H1 (cell line): ENCODE measurements at places on chromosomes 5 and 9. TPM values are rescaled to one million over a fixed set of nuclear protein-coding genes. Genes with fewer than 3 reads are reported as not detected.

- H3K4me1 ChIP-seq = peaks cover 11% of the 10 kb centered on the region
- no peak overlapping the region for H3K4me3 ChIP-seq
- H3K27ac ChIP-seq = no peak overlapping the region
- no peaks in the 10 kb centered on the region for H3K36me3 ChIP-seq
Observed at GRCh38 chr5:18740301-18740700, 1106.0 kb downstream of the TAF11L14 start.

- H3K4me1 ChIP-seq = peaks cover 16% of the 10 kb centered on the region
- H3K4me3 ChIP-seq = peak overlapping the region; percentile 81
Observed at GRCh38 chr9:109118808-109119438, 824 bp downstream of the TMEM245 start.

- H3K36me3 ChIP-seq = no peaks in the 10 kb centered on the region
- no peak overlapping the region for H3K4me3 ChIP-seq
- no peak for DNase-seq
Observed at GRCh38 chr9:120688758-120689157, 25.5 kb downstream of the MEGF9 start.

- H3K4me3 ChIP-seq = no peak overlapping the region
- no peak overlapping the region for H3K27ac ChIP-seq
- peaks cover 8% of the 10 kb centered on the region for H3K4me1 ChIP-seq
- H3K27me3 ChIP-seq = no peaks in the 10 kb centered on the region
- no peaks in the 10 kb centered on the region for H3K36me3 ChIP-seq
Observed at GRCh38 chr5:153630546-153630945, 140.1 kb downstream of the GRIA1 start.

The FOXD4 gene
- total RNA-seq = 0.25 TPM in 1 of 2 replicates, not detected in the other

The MAP1B gene
- 120 TPM in 2 replicates for total RNA-seq

- H3K27ac ChIP-seq = no peak overlapping the region
- no peaks in the 10 kb centered on the region for H3K27me3 ChIP-seq
- DNase-seq = no peak
- H3K36me3 ChIP-seq = no peaks in the 10 kb centered on the region
- H3K4me3 ChIP-seq = no peak overlapping the region
Observed at GRCh38 chr9:73034962-73035361, 82.1 kb upstream of the ALDH1A1 start.

GRCh38 chr5:128300181-128300580 is 216.6 kb downstream of the SLC12A2 start:
- H3K27ac ChIP-seq = no peak overlapping the region
- no peaks in the 10 kb centered on the region for H3K27me3 ChIP-seq
- peaks cover 5% of the 10 kb centered on the region; the same call in 1 of the 2 replicates for H3K36me3 ChIP-seq
- H3K4me3 ChIP-seq = no peak overlapping the region

The FOXD4L4 gene
- total RNA-seq = not detected in 2 replicates

The OR1N1 gene
- total RNA-seq = not detected in 2 replicates

DNA sequence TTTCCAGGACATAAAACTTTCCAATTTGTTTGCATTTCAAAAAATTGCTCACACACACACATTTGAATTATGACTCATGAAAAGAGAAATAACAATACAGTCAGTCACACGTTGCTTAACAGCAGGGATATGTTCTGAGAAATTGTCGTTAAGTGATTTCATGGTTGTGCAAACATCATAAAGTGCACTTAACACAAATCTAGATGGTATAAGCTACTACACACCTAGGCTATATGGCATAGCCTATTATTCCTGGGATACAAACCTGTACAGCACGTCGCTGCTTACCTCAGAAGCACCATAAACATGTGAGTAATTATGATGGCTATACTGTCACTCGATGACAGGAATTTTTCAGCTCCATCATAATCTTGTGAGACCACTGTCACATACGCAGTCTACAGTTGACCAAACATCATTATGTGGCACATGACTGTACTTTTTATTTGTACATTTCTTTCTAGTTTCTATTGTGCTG is 378.2 kb downstream of the ACTL7B start:
- DNase-seq = no peak
- no peaks in the 10 kb centered on the region for H3K36me3 ChIP-seq
- H3K4me1 ChIP-seq = no peaks in the 10 kb centered on the region
- H3K4me3 ChIP-seq = no peak overlapping the region
- H3K27ac ChIP-seq = no peak overlapping the region
- no peaks in the 10 kb centered on the region for H3K27me3 ChIP-seq

DNA sequence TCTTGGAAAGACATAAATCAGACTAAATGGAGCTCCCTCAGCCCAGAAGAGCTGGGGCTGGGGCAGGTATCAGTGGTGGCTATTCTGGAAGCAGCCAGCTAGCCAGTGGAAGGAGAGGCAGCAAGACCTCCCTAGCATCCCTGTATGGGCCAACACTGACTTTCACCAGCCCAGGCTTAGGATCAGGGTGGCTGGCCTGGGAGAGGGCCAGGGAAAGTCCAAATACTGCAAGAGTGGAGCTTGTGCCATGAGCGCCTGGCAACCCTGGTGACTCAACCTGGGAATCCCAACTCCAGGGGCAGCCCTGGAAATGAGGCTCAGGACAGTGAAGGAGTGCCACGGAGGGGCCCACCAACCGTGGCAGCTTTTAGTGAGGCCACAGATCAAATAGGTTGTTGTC is 7.6 kb upstream of the IRF1 start:
- H3K4me3 ChIP-seq = no peak overlapping the region
- H3K27ac ChIP-seq = no peak overlapping the region

GRCh38 chr5:43193894-43194265 is 1.9 kb downstream of the NIM1K start:
- peaks cover 23% of the 10 kb centered on the region; the same call in 1 of the 2 replicates for H3K27me3 ChIP-seq
- H3K27ac ChIP-seq = no peak overlapping the region
- DNase-seq = no peak

GRCh38 chr5:171422902-171423663 is 3.6 kb downstream of the FGF18 start:
- no peaks in the 10 kb centered on the region for H3K4me1 ChIP-seq
- no peaks in the 10 kb centered on the region for H3K36me3 ChIP-seq
- H3K4me3 ChIP-seq = no peak overlapping the region
- H3K27ac ChIP-seq = no peak overlapping the region

The IFNA14 gene
- not detected in 2 replicates for total RNA-seq

DNA sequence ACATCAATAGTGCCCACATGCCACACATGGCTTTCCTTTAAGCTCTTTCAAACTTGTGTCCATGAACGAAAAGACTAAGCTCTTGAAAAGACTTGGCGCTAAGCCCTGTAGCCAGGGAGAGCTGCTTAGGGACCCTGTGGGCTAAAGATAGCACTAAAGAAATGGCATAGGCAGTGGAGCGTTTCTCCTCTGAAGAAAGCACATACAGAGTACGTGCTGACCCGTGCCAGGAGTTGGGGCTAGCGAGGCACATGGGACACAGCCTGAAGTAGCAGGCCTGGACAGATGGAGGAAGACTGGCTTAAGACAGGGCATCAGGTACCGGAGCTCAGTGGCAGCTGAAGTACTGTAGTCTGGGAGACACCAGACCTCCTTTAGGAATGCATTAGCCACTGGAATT is 39.7 kb downstream of the ADGRV1 start:
- H3K4me3 ChIP-seq = no peak overlapping the region
- H3K27me3 ChIP-seq = no peaks in the 10 kb centered on the region
- no peak for DNase-seq
- H3K36me3 ChIP-seq = no peaks in the 10 kb centered on the region; the same call in 1 of the 2 replicates
- H3K4me1 ChIP-seq = no peaks in the 10 kb centered on the region
- no peak overlapping the region for H3K27ac ChIP-seq

DNA sequence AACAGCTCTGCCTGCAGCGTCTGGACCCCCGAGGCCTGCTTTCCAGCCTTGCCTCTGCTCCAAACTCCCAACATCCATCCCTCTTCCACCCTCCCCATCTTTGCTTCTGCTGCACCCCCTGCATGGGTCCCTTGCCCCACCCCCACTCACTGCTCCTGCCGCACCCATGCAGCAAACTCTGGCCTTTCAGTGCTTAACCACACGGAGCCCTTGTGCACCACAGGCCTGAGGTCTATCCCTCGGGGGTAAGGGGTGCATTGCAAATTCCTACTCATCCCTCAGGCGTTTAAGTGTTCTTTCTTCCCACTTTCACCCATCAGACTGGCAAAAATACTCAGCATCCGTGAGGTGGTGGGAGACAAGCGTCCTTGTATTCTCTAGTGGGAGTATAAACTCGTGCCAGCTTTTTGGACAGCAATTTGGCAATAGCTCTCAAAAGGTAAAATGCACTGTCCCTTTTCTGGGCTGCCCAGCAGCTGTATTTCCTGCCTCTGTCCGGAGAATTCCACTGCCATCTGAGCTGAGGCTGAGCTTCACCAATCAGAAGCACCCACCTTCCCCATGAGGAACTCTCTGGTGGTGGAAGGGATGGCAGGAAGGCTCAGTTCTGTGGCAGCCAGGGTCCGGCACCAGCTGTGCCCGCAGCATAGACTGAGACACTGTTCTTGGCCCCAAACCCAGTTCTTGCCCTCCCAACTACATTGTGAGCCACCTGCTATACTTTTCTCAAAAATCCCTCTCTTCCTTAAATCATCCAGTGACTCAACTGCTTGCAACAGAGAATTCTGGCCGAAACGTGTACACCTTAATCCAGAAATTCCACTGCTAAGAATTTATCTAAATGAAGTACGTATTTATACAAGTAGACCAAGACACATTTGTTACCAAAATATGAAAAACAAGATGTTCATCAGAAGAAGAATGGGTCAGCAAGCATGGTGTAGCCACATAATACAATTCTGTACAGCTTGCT is 15.0 kb downstream of the PSMB7 start:
- H3K4me3 ChIP-seq = no peak overlapping the region
- peaks cover 28% of the 10 kb centered on the region; the same call in 1 of the 2 replicates for H3K36me3 ChIP-seq
- no peaks in the 10 kb centered on the region for H3K27me3 ChIP-seq
- peaks cover 10% of the 10 kb centered on the region for H3K4me1 ChIP-seq
- DNase-seq = no peak
- H3K27ac ChIP-seq = 0 out of 2 replicates have a peak overlapping the region, but pooled peaks have one; percentile 14

GRCh38 chr9:36895744-36896260 is 138.3 kb downstream of the PAX5 start:
- no peak overlapping the region for H3K4me3 ChIP-seq
- no peaks in the 10 kb centered on the region; the same call in none of the 2 replicates for H3K4me1 ChIP-seq
- H3K27me3 ChIP-seq = no peaks in the 10 kb centered on the region
- H3K27ac ChIP-seq = no peak overlapping the region
